Activated CD8-positive, alpha-beta memory T cell treated with anti-CD3 and anti-CD28 coated beads for 4 hours (primary cell): ENCODE measurements at places on chromosomes 2 and 18.

- DNase-seq, result no peak
These were observed 4.9 kb upstream of the MAT2A start for GRCh38 chr2:85534099-85534498.

GRCh38 chr2:239146011-239146641, 254.7 kb downstream of the HDAC4 start:
- DNase-seq, result no peak

DNA sequence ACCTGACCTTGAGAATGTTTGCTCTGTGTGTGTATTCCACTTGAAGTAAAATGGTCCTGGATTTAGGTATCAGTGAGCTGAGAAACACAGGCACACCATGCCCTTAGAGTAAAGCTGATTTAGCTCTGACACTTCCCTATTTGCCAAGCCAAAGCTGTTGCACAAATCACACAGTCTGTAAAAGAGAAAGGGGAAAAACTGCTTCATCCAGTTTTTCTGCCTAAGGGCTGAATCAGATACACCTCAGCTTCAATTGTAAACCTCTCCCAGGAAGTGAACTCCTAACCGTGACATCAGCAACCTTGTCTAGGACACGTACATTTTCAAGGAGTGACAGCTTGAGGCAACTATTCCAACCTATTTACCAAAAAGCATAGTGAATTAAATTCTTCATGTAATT, 150.4 kb downstream of the NR4A2 start:
- DNase-seq, result no peak

- DNase-seq, result no peak
These were observed 44.2 kb upstream of the ARL5A start for GRCh38 chr2:151872463-151872862.

DNA sequence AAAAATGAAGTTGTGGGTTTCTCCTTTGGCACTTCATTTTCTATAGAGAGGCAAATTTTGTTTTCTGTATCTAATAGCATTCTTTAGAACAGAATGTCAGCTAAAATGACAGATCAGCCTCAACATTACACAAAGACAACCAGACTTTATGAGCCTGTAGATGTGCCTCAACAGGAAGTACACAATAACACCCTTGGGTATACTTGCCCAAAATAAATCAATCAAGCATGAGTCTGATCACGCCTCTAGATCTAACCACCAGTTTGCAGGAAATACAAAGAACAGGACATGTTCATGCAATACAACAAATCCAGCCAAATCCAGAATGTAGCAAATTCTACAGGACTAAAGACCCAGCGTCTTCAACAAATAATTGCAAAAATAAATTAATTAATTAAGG, 11.2 kb upstream of the DAPL1 start:
- no peak for DNase-seq

DNA sequence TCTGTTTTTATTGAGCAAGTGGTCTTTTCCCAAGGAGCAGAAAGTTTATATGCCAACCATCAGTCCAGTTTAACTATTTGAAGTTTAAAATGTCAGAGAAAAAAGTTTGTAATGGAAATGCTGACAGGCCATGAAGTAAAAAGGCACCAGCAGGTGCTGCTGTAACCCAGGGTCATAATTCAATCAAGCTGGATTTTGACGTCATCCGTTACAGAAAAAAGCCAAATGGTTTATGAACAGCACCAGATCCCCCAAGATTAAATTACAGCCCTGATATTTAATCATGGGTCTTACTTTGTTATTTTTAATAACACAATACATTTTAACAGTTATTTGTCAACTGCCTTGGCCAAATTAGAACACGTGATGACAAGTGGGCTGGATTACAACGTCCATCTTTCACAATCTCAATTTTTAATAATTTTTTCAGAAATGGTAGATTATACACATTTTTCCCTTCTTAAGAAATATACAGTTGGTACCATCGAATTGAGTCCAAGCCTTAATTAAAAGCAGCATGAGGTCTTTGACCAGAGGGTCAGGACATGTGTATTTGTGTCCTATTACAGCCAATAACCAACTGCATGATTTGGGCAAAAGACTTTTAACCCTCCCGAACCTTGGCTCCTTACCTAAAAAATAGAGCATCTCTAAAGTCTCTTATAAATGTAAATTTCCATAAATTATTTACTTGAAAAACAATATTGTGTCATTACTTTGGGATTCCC, 10.0 kb downstream of the TCF4 start:
- no peak for DNase-seq

- DNase-seq, result no peak
These were observed 9.8 kb upstream of the ERBB4 start for GRCh38 chr2:212548455-212548819.

GRCh38 chr18:11747731-11748130, 58.7 kb downstream of the GNAL start:
- no peak for DNase-seq

GRCh38 chr2:177021706-177022343, 190.8 kb upstream of the HNRNPA3 start:
- no peak for DNase-seq

- no peak for DNase-seq
These were observed 29.9 kb upstream of the RMDN2 start for GRCh38 chr2:37895140-37895539.
